Naive thymus-derived CD8-positive, alpha-beta T cell (primary cell): ENCODE measurements at places on chromosomes 1 and 21.

DNA sequence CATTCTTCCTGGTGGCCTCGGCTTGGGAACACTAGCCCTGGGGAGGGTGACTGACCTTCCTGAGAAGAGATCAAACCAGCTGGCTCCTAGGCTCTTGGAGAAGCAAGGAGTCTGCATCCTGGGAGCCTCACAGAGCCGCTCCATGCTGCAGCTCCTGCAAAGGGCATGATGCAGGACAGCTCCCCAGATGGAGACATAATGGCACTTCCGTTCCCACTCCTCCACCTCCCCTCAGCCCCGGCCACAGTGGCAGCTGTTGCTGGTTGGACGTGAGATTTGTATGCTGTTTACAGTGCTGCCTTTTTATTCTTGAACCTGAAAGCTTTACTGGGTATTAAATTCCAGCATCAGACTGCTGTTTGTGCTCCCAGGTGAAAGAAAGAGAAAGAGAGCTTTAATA is 83.7 kb upstream of the CTTNBP2NL start:
- no peak overlapping the region for H3K27ac ChIP-seq
- no peaks in the 10 kb centered on the region for H3K36me3 ChIP-seq
- H3K4me3 ChIP-seq = no peak overlapping the region
- H3K27me3 ChIP-seq = peaks cover 10% of the 10 kb centered on the region
- no peaks in the 10 kb centered on the region for H3K4me1 ChIP-seq
- DNase-seq = no peak

- no peak overlapping the region for H3K27ac ChIP-seq
- no peak overlapping the region for H3K4me3 ChIP-seq
- peaks cover 82% of the 10 kb centered on the region for H3K36me3 ChIP-seq
Observed at GRCh38 chr1:119968068-119968492, 71.8 kb upstream of the ADAM30 start.

GRCh38 chr21:16457498-16457897 is 727.7 kb downstream of the USP25 start:
- DNase-seq = no peak
- H3K27me3 ChIP-seq = no peaks in the 10 kb centered on the region
- no peak overlapping the region for H3K4me3 ChIP-seq
- H3K27ac ChIP-seq = no peak overlapping the region

GRCh38 chr1:87669674-87670073 is 341.0 kb downstream of the LMO4 start:
- no peak overlapping the region for H3K27ac ChIP-seq
- no peaks in the 10 kb centered on the region for H3K36me3 ChIP-seq
- peaks cover 6% of the 10 kb centered on the region for H3K27me3 ChIP-seq
- no peaks in the 10 kb centered on the region for H3K4me1 ChIP-seq
- no peak overlapping the region for H3K4me3 ChIP-seq
- DNase-seq = no peak

- DNase-seq = no peak
- H3K27me3 ChIP-seq = peaks cover 15% of the 10 kb centered on the region
- H3K27ac ChIP-seq = no peak overlapping the region
Observed at GRCh38 chr21:17519965-17520609, 7.2 kb downstream of the CXADR start.
